ENCODE measurements at places on chromosomes 6 and 20.

DNA sequence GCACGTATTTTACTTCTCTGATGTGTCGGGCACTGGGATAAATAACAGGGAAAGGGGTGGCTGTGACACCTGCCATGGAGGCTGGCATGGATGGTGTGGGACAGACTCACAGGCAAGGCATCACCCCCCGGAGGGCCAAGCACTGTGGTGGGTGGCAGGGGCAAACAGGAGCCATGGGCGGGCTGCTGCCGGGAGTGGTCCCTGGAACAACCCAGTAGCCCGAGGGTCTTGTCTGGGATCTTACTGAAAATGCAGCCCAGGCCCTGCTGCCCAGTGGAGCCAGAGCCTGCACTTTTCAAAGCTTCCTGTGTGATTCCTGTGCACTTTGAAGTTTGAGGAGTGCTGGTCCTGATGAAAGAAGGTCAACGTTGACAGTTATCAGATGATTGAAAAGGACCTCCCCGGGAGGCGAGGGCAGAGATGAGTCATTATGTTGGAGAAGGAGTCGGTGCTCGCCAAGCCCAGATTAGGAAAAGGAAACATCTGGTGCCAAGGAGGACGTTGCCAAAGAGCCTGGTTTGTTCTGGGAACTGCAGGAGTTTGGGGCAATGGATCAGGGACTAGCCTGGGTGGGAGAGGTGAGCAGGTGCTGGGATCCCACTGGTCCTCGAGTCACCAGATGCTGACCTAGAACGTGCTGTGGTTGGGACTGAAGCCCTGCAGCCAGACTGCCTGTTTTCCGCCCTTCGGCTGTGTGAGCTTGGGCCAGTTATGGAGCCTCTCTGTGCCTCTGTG lies 130.0 kb upstream of the GGTLC1 start:
- DNase-seq, result peak; percentile 11

- DNase-seq, result peak; percentile 46
Measured at GRCh38 chr6:130407032-130407431, 41.2 kb downstream of the TMEM200A start.

- DNase-seq, result no peak
Measured at GRCh38 chr20:60048634-60049521, 90.7 kb downstream of the CDH26 start.

DNA sequence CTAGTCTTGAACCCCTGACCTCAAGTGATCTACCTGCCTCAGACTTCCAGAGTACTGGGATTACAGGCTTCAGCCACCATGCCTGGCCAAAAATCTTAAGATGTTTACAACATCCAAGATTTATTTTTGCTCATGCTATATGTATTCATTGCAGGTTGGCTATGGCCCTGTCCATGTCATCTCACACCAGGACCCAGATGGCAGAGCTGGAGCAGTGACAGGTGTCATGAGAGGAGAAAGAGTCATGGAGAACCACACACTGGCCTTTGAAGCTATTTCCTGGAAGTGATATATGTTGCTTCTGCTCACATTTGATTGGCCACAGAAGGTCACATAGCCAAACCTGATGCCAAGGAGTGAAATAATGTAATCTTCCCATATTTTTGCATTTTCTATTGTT lies 13.8 kb upstream of the DDR1 start:
- no peak for DNase-seq

GRCh38 chr20:50859161-50859560 lies 64.3 kb downstream of the BCAS4 start:
- no peak for DNase-seq

- DNase-seq, result no peak
Measured at GRCh38 chr20:6909608-6910007, 142.1 kb downstream of the BMP2 start.
